ENCODE measurements at places on chromosomes 13 and 19.

GRCh38 chr19:44260695-44261446 lies 1.2 kb downstream of the ZNF233 start:
- DNase-seq: no peak

DNA sequence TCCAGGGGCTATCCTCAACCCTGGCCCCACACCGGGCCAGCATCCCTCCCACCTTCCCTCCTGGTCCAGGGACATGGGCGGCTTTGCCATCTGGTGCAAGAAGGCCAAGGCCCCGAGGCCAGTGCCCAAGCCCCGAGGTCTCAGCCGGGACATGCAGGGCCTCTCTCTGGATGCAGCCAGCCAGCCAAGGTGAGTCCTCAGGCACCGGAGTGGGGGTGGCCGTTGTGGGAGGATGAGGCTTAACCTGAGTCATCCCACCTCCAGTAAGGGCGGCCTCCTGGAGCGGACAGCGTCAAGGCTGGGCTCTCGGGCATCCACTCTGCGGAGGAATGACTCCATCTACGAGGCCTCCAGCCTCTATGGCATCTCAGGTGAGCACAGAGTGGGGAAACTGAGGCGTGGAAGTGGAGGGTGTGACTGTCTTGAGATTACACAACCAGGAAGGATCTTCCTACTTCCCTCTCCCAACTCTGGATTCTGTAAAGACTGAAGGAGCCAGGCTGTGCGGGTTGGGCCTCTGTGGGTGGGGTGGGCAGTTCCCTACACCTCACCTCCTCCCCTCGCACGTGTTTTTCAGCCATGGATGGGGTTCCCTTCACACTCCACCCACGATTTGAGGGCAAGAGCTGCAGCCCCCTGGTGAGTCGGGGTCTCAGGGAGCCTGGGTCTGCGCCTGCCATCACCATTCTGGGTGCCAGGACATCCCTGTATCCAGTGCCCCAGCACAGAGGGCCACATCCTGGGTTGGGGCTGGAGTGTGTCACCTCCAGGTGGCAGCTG lies 3.8 kb downstream of the MVB12A start:
- no peak for DNase-seq

DNA sequence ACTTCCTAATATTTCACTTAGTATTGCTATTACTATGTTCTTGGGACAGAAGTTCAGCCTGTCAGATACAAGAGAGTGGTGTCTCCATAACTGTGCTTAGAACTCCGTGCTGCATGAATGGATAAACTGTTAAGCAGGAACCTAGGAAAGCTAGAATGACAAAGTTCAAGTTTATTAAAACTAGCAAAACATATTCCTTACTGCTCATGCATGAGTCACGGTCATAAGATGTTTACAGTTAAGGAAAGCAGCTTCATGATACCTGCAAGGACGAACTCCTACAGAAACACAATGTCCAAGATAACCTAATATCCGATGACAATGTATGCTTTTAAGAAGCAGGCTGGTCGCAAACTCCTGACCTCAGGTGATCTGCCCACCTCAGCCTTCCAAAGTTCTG lies 6.0 kb upstream of the ZNF765 start:
- DNase-seq: no peak

DNA sequence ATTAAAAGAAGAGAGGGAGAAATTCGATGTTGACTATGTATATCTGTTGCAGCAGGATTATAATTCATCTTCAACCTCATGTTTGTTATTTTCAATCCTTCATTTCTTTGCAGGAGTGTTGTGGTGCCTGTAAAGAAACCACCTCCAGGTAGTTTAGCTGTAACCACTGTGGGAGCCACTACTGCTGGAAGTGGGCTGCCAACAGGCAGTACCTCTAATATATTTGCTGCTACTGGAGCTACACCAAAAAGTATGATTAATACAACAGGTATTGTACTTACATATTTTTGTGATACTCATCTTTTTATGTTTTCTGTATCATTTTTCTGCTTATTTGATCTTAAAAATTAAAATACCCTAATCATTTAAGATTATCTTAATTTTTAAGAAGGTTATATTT lies 266.5 kb downstream of the NBEA start:
- DNase-seq: no peak

DNA sequence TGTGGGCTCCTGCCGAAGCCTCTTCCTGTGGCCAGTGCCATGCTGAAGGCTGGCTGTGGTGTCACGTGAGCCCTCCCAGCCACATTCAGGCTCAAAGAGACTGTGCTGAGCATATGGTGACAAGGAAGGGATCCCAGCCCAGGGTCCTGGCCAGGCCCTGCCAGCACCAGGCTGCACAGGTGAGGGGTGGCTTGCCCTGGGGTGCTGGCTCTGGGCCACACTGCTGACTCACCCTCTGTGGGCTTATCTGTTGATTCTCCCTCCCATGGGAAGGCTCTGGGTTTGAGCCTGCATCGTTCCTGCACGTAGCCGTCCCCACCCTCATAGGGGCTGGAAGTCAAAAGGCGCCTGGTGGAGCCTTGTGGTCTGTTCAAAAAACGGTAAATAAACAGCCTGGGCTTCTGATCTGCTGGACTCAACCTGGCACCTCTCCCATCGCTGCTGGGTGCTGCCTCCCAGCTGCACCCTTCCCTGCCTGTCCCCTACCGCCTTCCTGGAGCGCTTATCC lies 31.1 kb downstream of the DNM2 start:
- DNase-seq: no peak
